Psoas muscle (tissue), 8 donors: ENCODE measurements at places on chromosomes 11 and 22.

DNA sequence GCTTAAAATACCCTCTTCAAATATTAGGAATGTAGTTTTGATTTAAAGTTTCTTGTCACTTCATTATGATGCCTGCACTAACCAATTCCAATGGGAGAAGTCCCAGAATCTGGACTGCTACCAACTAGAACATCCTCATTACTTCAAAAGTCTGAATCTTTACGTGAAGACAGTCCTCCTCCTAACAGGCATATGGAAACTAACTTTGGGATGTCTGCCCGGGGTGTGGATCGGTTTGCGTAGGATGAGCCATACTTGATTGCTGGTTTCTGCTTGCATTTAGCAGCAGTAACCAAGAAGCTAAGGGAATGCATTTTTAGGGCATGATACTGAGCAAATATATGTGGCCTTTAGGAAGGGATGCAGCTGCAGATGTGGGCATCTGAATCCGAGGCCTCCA, 177.1 kb downstream of the LRRC4C start:
- no peak for DNase-seq

- no peak for DNase-seq
These were observed 27.4 kb downstream of the FBLN1 start for GRCh38 chr22:45529971-45530575.

DNA sequence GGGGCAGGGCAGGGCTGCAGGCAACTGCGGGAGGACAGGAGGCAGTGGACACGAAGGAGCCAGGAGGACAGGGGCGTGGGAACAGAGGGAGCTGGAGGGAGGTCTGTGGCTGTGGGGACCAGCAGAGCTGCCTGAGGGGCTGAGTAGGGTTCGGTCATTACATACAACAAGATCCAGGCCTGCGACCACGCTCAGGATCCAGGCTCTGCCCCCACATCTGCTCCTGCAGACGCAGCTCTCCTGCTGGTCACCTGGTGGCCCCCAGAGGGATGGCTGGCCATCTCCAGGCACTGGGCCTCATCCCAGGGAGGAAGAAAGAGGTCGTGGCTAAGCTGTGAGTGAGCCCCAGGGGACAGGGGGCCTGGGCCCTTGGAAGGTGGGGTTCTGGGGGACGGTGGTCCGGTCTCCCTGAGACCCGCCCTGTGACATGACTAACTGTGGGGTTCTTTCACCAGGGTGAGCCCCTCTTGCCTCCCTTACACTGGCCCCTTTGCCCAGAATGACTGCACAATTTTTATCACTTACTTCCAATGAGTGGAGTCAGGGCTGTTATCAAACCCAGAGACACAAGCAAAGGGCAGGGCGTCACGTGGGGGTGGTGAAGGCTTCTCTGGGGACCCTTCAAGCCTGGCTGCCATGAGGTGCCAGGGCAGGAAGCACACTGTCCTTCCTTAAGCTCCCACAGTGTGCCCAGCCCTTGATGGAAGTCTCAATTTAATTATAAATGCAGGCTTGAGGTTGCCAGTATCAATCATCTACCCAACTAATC, 6.7 kb upstream of the APOBEC3A start:
- no peak for DNase-seq

- DNase-seq, result peak; percentile 57
These were observed 601.8 kb downstream of the INSC start for GRCh38 chr11:15716550-15716949.

- peak; percentile 94 for DNase-seq
These were observed 22.9 kb upstream of the A4GALT start for GRCh38 chr22:42743501-42743991.

GRCh38 chr11:40986320-40986719, 473.1 kb downstream of the LRRC4C start:
- DNase-seq, result no peak
